ENCODE measurements at places on chromosomes 12 and 14.
A peak's percentile ranks its signal among the peaks of the same experiment; 100 is the strongest.

GRCh38 chr12:74619084-74619483 lies 81.4 kb downstream of the ATXN7L3B start:
- DNase-seq, result no peak

DNA sequence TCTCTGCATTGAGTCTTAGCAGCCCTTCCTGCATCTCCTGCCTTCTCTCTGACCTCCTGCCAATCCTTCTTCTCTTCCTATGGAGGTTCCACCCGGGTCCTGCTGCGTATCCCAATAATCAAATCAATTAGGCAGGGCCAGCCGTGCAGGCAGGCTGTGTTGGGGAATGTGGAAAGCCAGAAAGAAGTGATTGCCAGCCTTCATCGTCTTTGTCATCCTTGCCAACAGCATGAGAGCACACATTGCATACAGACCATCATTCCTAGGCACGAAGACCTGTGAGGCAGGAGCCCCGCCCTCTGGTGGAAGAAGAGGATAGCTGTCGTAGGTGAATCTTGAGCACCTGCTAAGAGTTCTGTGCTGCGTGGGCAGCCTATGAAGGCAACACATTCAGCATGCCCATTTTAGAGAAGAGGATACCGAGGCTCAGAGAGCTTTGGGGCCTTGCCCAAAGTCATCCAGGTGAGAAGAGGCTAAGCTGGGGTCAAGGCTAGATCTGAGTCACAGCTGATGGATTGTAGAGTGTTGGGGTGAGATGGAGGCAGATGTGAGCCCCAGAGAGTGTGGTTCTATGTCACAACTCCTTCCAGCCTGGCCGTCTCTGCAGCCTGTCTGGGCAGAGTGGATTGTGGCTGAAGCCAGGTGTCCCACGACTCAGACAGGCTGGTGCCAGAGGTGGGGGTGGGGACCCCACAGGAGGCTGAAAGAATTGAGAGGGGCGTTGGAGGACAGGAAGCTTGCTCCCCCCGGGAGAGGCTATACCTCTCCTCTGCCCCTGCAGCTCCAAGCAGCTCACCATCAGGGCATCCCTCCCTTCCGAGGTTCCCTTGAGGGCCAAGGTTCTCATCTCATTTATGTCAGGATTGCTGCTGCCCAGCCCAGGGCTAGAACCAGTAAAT lies 12.7 kb downstream of the C14orf132 start:
- no peak for DNase-seq

DNA sequence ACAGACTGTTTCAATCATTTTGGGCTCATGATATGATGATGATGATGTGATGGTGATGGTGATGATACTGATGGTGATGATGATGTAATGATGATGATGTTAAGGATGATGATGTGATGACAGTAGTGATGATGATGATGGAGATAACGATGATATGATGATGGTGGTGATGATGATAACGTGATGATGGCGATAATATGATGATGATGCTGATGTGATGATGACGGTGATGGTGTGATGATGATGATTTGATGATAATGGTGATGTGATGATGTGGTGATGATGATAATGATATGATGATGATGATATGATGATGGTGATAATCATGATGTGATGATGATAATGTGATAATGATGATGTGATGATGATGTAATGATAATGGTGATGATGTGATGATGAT lies 612.6 kb downstream of the AACS start:
- DNase-seq, result no peak

DNA sequence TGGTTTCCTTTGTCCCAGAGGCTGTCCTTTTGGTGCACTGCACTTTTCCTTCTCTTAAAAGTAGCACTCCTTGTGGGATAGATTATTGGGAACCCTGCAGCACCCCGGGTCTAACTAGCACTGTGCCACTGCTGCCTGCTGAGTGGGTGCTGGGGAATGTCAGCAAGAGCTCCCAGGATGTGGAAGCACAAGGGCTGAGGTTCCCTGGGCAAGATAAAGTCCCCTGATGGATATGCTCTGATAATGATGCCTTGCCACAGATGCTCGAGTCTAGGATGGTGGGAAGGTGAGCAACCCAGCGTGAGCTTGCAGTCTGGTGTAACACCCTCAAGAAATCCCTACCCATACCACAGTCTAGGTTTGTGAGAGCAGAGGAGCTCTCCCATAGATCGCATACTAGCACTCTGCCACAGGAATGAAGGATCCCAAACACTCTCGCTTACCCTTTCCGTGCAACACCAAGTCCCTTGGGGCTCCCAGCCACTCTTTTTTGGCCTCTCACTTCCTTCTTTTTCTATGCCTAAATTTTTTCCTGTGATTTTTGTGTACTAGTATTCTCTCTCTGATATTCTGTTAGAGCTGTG lies 32.6 kb downstream of the USP15 start:
- DNase-seq, result no peak

GRCh38 chr12:124744659-124745464 lies 118.8 kb downstream of the SCARB1 start:
- DNase-seq, result no peak

DNA sequence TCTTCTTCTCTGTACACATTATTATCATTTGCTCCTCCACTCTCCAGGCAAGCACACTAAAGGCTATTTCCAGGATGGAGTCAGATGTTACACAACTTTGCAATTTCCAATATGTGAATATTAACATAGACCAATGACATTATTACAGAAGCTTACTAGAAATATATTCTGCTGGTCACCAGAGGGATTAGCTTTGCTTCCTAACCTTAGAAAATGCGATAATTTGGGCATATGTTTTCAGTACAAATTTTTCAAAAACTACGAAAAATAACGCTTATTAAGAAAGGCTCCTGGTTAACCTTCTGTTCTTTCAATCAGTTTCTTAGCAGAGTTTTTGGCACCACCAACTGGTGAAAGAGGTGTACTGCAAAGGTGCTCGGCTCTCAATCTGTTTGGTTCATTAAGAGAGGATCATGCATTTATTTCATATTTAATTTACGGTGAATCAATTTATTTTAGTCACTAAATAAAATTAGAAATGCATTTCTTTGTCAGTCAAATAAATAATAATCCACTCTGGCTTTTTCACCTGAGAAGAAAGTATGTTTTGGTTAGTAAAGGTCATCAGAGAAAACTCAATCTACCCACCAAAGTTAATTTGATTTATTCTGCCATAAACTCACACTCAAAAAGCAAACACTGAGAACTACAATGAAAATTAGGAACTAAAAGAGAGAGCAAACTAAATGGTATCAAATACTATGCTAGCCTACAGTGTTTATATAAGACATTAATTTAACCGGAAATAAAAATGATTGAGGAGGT lies 39.2 kb downstream of the EFCAB11 start:
- peak; percentile 21 for DNase-seq

- no peak for DNase-seq
Measured at GRCh38 chr12:26122681-26123481, 2.0 kb downstream of the BHLHE41 start.

- no peak for DNase-seq
Measured at GRCh38 chr12:104638851-104639240, 182.1 kb downstream of the CHST11 start.

DNA sequence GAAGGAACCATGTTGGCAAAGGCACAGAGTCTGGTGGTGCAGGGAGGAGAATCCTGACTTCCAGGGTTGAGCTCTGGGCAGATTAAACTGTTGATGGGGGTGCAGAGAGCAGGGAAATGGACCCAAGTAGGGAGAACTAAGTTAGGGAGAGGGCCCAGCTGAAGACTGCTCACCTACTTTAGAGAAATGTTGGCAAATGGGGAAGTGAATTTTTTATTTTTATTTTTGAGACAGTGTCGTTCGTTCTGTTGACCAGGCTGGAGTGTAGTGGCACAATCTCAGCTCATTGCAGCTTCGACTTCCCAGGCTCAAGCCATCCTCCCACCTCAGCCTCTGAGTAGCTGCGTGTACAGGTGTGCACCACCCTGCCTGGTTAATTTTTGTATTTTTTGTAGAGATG lies 32.1 kb upstream of the TUBA1A start:
- no peak for DNase-seq

GRCh38 chr12:105334582-105334981 lies 4.1 kb downstream of the C12orf75 start:
- DNase-seq, result no peak

DNA sequence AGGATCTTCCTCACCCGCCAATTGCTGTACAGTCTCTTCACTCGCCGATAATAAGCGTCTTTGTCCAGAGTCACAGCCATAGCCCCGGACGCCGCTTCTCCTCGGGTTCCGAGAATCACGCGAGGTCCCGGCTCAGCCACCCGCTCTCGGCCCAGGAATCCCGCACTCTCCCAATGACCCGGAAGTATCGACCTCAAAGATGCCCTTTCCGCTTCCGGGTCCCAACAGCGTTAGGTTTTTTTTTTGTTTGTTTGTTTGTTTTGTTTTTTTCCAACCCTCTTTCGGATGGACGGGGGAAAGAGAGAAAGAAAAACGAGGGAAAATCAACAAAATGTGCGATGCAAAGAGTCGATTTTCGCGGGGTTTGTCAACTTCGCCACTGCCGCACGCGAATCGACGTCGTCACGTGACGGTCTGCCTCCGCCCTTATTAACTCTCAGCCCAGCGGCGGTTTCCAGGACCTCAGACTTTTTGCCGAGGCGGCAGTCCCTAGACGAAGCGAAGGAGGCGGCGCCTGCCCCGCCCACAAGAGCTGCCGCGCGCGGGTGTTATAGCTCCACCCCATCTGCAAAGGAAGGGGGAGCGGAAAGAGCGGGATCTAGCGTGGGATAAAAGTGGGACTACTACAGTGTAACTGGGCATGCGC lies at the start of gene SUPT16H:
TSS of gene SUPT16H (minus strand) at position 172 of the 646 bp plus-strand sequence. CDS start at position 80, 92 bp downstream.
- DNase-seq, result peak; percentile 85

- DNase-seq, result no peak
Measured at GRCh38 chr14:105888151-105888550, 361.8 kb downstream of the TMEM121 start.

DNA sequence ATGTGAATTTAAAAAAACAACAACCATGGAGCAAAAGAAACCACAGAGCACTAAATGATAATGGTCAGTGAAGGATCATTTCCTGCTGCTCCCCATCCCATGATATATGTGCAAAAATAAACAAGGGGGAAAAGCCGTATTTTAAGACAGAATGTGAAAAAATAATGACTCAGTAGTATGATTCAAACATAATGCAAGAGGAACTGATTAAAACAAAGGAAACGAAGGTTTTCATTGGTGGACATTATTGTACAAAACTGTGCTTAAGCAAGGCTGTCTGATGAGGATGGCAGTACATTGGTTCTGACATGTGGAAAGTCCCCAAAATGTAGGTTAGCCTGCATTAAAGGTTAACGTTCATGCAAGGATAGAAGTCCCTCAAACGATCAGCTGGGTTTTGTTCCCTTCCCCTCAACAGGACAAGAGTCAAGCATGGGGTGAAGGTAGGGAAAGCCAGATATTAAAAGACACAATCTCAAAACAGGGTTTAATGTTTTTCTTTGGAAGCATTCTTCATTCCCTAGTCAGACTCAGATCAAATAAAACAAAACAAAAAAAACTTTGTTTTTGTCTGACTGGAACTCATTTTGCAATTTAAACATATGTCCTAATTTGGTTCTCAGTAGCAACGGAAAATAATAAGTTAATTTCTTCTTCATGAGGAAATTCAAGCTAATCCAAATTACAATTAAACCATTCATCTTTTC lies 26.3 kb upstream of the PTGDR start:
- DNase-seq, result no peak

DNA sequence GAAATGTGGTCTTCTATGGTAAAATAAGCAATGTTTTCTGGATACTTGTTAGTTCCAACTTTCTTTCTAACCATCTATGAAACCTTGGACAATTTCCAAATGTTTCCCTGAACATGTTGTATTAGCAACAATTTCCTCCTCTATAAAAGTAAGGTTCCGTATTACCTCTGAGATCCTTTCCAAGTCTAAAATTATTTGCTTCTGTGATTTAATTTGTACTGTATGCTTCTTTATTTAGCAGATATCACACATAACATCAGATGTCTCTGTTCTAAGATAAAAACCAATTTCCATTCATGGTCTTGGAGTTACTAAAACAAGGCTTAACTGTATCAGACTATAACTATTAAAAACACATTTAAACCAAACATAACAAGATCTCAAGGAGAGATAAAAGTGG lies 177.2 kb downstream of the FOXA1 start:
- no peak for DNase-seq

DNA sequence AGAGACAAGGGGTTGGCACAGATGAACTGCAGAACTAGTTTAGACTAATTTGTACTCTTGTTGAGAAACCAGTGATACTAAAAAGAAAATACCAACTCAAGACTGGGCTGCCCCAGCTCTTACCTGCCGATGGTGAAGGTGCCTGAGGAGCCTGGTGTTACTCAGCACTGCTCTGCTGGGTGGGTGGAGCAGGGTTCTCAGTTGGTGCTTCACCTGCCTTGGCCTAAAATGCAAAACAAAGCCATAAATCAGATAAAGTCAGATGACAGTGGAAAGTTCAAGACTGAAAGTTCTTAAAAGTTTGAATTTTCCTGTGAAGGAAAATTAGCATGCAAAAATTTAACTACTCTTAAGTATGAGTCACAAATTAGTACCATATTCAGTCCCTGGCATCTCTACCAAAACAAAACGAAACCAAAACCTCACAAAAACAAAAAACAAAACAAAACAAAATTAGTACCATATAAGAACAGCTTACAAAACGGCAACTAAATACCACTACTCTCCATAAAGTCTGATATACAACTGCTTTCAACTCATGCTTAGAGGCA lies 21.9 kb downstream of the YBX3 start:
- no peak for DNase-seq

DNA sequence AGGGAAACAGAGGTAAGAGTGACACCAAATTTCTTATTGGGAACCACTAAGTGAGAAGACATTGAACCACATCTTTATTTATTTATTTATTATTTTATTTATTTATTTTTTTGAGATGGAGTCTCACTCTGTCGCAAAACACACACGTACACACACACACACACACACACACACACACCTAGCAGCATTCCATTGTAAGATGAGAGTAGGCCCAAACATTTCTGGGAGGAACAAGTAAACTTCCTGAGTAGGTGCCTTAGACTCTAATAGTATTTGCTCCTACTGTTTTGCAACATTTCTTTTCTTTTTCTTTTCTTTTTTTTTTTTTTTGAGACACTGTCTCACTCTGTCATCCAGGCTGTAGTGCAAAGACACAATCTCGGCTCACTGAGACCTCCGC lies 7.1 kb upstream of the CDC42BPB start:
- no peak for DNase-seq

GRCh38 chr14:104677512-104678332 lies 11.7 kb upstream of the INF2 start:
- peak; percentile 38 for DNase-seq

DNA sequence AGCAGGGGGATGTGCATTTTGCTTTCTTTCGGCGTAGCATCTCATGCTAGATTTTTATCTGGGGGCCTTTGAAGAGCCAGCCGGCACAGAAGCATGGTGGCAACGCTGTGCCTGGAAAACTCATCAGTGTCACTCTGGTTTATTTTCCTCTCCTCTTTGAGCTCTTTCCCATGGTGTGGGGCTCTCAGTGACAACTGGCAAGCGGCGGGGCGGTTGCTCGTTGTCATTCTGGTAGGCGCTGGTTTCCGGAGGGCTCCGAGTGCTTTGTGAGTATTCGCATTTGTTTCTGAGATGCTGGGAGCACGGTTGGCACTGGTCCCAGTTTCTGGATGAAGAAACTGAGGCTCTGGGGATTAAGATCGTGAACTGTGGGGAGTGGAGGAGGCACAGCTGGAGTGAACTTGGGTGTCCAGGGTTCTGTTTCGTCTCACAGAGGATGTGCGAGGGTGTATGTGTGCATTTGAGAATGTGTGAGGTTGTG lies 23.3 kb downstream of the TPCN1 start:
- DNase-seq, result no peak
